ENCODE measurements at places on chromosomes 5 and 9. TPM values are rescaled to one million over a fixed set of nuclear protein-coding genes. Genes with fewer than 3 reads are reported as not detected.
A peak's percentile ranks its signal among the peaks of the same experiment; 100 is the strongest.

- no peak for DNase-seq
Observed at GRCh38 chr5:61504143-61504770, 172.2 kb downstream of the ZSWIM6 start.

DNA sequence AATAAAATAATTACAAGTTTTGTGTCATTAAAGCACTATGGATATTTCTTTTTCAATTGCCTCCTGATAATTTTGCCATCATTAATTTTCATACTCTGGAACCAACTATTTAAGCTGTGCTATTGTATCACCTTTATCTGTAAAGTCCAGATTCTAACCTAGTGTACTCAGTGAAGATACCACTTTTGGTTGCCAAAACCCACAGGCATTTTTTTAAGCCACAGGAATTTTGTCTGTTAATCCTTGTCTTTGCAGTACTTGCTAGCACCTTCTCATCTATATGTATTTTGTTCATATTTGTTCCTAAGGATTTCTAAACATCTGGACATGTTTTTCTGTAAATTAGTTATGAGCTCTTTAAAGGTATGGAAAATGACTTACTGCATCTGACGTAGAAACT, 481.4 kb upstream of the DAB2 start:
- no peak for DNase-seq

DNA sequence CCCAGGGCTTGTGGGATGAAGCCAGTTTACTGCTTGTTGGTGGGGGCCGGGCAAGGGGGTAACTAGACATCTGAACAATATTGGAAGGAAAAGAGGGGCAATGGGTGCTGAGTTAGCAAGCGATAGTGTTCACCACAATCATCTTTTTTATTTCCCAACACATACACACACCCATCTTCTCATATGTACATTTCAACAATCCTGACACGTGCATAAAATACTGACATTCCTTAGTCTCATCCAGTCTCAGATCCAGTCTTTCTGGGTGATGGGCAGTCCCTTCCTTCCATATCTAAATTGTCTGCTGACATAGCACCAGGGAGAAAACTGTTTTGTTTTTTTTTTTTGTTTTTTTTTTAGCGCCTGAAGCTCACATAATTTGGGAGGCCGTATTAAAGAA, 333.6 kb upstream of the TRPC7 start:
- DNase-seq: no peak

DNA sequence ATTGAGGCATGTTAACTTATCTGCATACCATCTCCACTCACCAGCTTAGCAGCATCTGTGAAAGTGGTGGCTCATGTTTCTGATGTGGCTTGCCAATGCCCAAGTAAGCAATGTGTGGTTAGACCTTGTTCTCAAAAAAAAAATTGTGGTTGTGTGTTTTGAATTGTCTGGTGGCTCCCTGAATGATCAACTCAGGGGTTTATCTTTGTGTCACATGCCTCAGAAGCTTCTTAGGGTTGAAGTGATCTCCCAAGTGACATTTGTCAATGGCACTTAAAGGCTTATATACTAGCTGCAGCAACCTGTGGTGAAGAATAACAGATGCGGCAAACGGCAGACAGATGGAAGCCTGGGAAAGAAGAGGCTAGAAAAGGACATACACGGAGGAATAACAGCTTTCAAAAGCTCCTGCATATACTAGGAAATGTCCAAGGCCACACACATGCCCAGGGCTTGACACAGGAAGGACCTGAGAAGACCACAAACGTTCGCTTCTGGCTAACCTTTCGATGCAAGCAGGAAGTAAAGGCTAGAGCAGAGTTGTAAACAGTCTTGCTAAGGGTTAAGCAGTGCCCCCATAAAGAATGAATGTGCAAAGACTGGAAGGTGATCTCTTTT, 42.2 kb upstream of the FSD1L start:
- DNase-seq: peak; percentile 73

Gene MAMDC4
- 9.3 TPM for total RNA-seq

DNA sequence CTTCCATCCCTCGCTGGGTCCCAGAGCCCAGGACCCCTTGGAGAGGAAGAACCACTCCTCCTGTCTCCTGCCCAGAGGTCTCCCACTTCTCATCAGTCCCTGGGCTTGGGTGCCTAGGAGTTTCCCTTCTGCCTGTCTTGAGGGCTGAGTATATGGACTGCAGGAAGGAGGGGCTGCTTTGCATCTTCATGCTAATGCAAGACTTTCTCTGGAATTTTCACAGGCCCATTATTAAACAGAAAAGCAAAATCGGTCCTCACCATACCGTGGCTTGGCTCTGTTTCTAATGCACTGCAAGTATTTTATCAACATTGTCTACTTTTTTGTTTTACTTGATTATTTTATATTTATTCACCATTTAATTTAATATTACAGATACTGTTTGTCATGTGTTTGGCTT, 34.5 kb downstream of the TRIO start:
- DNase-seq: no peak

- no peak for DNase-seq
Observed at GRCh38 chr5:143206196-143207053, 197.1 kb downstream of the NR3C1 start.

GRCh38 chr9:34615132-34615531, 3.2 kb upstream of the RPP25L start:
- no peak for DNase-seq

Gene PCDHA6
- total RNA-seq: not detected

- DNase-seq: no peak
Observed at GRCh38 chr5:143426437-143426991, 23.0 kb upstream of the NR3C1 start.

All from CD4-positive, alpha-beta memory T cell (primary cell).